ENCODE measurements at places on chromosomes 5 and 9. TPM values are rescaled to one million over a fixed set of nuclear protein-coding genes. Genes with fewer than 3 reads are reported as not detected.

- no peak for DNase-seq
These were observed 44.6 kb downstream of the BTNL9 start for GRCh38 chr5:181084621-181085195.

GRCh38 chr9:100437860-100438805 is 11.2 kb downstream of the MSANTD3 start:
- peak; percentile 89 for DNase-seq

DNA sequence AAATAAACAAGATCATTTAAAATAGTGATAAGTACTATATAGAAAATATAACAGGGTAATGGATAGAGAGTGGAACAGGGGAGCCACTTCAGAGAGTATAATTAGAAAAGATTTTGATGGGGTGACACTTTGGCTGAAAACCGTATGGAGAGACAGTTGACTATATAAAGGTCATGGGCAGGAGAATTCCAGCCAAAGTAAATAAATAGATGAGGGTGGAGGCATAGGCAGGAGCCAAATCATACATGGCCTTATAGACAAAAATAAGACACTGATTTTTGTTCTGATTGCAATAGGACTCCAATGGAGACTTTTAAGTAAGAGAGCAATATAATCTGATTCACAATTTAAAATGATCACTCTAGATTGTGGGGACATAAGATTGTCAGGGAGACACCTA is 37.5 kb upstream of the NUDT12 start:
- DNase-seq = no peak

DNA sequence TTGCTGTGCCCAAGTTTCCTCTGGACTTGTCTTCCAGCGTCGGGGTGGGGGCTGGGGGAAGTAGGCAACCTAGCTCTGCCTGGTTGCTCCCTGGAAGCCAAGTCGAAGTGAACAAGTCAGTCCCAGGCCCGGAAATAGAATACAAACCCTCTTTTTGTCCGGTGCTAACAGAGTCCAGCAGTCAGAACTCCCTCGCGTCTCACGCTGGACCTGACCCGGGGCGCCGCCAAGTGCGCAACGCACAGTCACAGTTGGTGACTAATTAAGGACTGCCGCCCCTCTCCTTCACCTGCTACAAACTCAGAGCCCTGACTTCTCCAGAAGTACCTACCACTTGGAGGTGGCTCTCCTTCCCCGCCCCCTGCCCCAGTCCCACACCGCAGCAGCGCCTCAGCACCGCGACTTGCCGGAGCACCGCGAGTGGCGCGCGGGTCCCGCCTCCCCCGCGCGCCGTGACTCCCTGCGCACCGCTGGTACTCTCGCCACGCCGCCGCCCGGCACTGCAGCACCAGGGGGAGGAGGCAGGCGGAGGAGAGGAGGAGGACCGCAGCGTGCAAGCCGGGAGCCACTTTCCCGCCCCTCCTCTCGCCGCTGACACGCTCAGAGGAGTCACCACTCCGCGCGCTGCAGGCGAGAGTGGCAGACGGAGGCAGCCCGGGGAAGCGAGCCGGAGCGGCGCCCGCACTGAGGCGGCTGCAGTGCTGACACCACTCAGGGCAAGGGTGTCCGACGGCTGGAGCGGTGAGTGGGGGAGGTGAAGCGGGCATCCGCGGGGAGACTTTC is at the start of gene SV2C:
TSS of gene SV2C (plus strand) at position 612 of the 783 bp plus-strand sequence. CDS start 48,368 bp downstream, outside the sequence.
- DNase-seq = peak; percentile 4

- no peak for DNase-seq
These were observed 209.5 kb downstream of the GNA14 start for GRCh38 chr9:77438653-77439052.

GRCh38 chr5:153490118-153491037 is at the start of gene GRIA1:
TSS of gene GRIA1 (plus strand) at chr5:153490670.
- DNase-seq = no peak

DNA sequence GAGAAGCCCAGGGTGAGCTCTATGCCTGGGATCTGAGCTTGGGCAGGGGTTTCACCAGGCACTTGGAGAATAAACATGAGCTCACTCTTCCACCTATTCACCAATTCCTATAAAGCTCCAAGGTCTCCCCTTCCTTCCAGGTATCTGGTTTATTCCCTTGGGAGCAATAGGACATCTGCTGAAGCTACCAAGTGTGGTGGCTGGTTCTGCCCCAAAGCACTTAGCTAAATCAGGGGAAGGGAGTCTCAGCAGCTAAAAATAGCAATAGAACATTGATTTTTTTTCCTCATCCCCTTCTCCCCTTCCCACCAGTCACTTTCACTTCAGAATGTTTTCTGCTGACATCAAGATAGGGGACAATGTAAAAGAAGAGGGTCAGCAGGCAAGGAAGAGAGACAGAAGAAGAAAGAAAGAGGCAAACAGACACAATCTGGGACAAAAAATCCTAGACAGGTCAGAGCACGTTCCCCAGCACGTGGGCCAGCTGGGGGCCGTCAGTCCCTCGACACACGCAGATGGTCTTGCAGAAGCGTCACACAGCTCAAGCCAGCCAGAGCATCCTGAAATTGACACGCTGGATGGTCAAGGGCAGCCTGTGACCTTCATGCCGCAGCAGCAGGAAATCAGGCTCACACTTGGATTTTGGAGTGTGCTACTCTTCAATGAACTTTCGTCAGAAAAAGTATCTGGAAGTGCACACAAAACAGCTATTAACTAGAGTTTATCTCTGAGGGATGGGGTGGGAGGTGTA is 176.0 kb downstream of the ZNF608 start:
- DNase-seq = no peak

DNA sequence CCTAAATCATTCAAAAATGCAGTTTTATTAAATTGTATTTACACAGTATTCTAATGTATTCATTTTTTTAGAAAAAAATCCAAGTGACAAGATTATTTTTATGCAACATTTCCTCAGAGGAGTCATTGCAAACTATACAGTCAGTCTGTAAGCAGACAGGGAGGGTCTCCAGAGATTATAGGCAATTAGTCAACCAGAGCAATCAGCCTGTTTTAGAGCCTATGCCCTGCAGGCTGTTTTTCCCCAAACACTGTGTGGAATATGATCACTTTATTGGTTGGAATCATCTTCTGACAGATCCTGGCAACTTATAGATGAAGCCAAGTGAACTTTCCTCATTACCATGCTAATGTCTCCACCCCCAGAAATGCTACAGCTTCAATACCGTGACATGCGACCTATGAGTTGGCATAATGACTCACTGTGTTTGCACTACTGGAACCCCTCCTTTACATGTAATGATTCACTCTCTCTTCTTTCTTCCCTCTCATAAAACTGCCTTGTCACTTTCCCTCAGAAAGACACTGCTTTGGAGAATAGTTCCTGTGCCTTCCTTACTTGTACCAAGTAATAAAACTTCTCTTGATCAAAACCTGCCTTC is 577.7 kb upstream of the FTMT start:
- peak; percentile 66 for DNase-seq

DNA sequence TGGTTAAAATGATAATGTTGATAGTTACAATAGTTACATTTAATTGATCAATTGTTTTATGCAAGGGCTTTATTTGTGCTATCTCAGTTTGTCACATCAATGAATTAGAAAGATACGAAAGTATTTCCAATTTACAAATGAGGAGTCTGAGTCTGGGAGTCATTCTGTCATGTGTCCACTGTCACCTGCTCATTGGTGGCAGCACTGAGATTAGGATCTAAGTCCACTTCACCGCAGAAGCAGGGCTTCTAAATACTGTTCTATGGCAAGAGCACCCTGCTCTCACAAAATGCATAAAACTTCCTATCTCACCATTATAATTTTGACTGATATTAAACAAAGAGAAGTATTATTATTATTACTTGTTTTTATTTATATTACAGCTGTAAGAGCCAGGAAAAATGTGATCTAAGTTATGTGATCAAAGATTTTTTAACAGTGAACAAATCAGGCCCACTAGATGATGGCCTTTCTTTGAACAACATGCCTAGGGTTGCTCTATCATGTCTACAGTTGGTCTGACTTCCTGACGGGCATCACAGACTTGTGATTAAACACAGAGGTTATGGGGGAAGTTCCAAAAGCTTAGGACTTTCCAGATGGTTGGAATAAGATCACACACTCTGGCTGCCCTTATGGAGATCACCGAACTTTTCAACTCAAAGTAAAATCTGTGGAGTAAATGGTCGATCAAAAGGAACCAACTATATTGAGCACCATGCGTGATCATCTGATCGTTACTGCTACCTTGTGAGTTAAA is 15.1 kb downstream of the TLR4 start:
- no peak for DNase-seq

DNA sequence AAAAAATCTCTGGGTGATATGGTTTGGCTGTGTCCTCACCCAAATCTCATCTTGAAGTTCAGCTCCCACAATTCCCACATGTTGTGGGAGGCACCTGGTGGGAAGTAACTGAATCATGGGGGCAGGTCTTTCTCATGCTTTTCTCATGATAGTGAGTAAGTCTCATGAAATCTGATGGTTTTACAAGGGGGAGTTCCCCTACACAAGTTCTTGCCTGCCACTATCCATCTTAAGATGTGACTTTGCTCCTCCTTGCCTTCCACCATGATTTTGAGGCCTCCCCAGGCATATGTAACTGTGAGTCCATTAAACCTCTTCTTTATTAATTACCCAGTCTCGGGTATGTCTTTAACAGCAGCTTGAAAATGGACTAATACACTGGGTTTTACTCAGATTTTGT is 513.9 kb downstream of the TLE4 start:
- DNase-seq = no peak

GRCh38 chr5:147822686-147823491 is 8.6 kb downstream of the SPINK1 start:
- DNase-seq = peak; percentile 87

DNA sequence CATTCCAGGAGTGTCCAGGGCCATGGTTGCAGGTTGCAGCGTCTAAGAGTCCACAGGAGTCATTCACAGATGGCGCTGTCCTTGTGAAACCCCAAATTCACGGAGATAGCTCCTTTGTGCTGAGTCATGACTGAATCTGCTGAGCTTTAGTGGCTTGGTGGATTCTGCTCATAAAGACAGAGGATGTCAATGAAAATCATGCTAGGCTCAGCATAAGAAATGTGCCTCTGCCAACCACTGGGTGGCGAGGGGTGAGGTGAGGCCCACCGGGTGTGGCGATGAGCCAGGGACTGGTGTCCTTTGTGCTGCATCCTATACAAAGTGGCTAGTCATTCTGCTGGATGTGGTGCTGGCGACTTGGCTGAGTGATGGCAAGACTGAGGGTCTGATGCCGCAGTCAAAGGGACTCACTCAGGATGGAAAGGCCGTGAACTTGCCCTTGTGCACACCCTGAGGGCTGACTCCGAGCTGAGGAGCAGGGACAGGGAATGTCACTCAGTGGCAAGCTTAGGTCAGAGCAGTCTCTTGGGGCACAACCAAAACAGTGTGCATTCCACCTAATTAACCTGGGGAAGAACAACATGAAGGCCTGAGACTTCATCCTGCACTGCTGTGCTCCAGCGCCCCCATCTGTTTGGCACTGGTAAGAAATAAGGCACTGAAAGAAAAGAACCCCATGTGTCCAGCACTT is 71.5 kb downstream of the DAP start:
- DNase-seq = peak; percentile 76

DNA sequence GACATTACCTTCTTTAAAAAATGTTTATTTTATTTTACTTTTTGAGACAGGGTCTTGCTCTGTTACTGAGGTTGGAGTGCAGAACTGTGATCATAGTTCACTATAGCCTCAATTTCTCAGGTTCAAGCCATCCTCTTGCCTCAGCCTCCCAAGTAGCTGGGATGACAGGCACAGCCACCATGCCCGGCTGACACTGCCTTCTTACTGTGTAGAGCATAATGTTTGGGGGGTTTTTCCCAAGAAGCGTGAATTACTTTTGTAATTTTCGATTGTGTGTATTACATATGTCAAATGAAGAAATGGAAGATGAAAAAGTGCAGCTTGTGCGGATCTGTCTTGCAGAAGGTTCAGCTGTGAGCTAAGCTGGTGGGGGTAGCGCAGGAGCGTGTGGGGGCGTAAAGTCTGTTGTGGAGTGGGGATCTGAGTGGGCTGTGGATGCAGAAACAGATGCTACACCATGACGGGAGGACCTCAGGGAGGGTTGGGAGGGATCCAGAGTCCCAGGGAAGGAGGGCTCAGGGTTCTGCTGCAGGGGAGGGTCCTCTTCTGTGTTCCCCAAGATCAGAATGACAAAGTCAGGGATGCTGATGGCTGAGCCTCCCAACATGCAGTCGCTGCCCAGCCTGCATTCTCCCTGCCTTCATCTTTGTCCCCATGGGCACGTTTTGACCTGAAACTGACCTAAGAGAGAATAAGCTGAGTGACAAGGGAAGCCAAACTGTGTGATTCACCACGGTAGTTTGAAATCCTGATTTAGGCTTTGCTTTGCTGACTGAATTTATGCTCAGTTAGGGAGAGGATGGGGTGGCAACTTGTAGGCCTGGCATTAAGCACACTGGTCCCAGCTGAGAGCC is 6.8 kb upstream of the ANKRD33B start:
- no peak for DNase-seq

DNA sequence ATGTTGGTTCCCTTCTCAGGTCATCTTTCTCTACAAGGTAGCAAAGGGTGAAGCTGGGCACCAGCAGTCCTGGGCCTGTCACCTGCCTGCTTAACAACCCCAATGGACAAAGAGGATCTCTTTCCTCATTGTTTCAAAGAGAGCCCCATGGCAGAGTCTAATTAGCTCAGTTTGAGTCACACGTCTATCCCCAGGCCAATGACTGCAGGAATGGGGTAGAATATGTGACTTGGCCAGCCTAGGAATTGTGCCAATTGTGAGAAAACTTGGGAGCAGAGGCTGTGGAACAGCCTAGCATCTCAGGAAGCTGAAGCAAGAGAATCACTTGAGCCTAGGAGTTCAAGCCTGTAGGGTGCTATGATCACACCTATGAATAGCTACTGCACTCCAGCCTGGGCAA is 3.6 kb upstream of the RAPGEF1 start:
- DNase-seq = no peak

- peak; percentile 42 for DNase-seq
These were observed 388.7 kb downstream of the CETN3 start for GRCh38 chr5:90020575-90021538.

DNA sequence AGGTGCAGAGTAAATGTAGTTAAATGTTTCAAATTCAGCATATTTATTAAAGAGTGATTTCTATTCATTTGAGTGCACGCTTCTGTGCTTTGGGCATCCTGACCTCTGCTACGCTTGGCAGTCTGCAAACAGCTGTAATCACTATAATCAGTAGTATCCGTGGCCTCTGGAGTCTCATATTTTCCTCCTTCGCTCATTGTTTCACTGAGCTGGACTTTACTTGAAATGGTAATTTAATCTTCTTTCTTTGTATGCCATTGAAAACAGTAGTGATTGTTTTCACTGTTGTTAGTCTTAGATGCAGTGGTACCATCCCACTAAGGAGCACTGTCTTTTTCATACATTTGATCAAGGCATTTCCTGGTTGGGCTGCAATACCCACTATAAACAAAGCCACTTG is 43.5 kb upstream of the CAVIN4 start:
- peak; percentile 23 for DNase-seq

CDKN2A gene
- not detected for total RNA-seq

TAF11L12 gene
- not detected for total RNA-seq

ZFYVE16 gene
- 182 TPM for total RNA-seq

SEMA6A gene
- 39.0 TPM for total RNA-seq

RUSC2 gene
- 4.4 TPM for total RNA-seq

NCBP1 gene
- 51.9 TPM for total RNA-seq

SOX30 gene
- total RNA-seq = not detected
